RCC 7860 (cell line): ENCODE measurements at places on chromosomes 13 and 19.

- DNase-seq: no peak
Measured at GRCh38 chr19:45492627-45493470, 4.0 kb downstream of the RTN2 start.

DNA sequence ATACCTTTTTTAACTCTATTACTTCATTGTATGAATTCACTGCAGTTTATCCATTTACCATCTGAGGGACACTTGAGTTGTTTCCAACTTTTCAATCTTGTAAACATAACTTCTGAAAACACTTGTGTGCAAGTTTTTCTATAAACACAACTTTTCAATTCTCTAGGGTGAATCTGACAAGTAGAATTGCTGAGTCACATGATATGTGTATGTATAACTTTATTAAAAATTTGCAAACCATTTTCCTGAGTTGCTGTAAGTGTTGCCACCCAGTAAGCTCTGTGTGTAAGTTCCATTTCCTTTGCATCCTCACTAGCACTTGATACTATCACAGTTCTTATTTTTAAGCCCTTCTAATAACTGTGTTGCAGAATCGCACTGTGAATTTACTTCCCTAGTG lies 1415.6 kb upstream of the ATXN8OS start:
- DNase-seq: no peak

GRCh38 chr19:17902701-17903100 lies 30.1 kb upstream of the CCDC124 start:
- no peak for DNase-seq

- DNase-seq: no peak
Measured at GRCh38 chr19:16860118-16860517, 28.7 kb upstream of the F2RL3 start.

DNA sequence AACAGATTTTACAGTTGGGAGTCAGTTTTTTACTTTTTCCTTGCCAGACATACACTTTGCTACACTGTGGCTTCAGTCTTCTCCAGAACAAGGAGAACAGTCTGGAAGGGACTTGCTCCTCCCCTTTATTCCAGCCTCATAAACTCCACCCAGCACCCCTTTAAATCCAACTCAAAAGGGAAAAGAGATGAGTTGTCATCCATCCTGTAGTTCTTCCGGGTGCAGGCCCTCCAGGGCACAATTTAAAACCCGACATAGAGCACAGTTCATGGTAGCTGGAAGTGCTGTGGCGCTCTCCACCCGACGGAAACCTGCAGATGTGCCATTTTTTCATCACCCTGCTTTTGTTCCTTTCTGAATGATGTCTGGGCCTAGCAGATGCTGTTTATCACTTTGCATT lies 98.9 kb downstream of the ZAR1L start:
- no peak for DNase-seq

GRCh38 chr13:95902741-95903140 lies 150.5 kb downstream of the UGGT2 start:
- DNase-seq: no peak

DNA sequence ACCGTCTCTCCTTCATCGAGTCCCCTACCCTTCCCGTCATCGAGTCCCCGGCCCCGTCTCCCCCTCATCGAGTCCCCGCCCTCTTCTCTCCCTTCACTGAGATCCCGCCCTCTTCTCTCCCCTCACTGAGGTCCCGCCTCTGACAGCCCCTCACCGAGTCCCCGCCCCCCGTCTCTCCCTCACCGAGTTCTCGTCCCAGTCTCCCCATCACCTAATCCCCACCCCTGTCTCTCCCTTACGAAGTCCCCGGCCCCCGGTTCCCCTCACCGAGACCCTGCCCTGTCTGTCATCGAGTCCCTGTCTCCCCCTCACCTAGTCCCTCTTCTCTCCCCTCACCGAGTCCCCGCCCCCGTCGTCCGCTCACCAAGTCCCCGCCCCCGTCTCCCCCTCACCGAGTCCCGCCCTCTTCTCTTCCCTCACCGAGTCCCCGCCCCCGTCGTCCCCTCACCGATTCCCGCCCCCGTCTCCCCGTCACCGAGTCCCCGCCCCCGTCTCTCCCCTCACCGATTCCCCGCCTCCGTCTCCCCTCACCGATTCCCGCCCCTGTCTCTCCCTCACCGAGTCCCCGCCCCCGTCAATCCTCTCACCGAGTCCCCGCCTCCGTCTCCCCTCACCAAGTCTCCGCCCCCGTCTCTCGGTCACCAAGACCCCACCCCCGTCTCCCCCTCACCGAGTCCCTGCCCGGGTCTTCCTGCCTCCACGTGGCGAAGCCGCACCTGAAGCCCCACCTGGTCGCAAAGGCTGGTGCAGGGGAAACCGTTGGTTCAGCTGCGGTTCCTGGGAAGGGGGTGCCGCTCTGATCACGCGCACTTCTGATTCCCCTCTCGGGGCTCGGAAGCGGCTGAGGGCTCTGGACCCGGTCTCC lies 23.9 kb upstream of the ZNF846 start:
- DNase-seq: no peak

DNA sequence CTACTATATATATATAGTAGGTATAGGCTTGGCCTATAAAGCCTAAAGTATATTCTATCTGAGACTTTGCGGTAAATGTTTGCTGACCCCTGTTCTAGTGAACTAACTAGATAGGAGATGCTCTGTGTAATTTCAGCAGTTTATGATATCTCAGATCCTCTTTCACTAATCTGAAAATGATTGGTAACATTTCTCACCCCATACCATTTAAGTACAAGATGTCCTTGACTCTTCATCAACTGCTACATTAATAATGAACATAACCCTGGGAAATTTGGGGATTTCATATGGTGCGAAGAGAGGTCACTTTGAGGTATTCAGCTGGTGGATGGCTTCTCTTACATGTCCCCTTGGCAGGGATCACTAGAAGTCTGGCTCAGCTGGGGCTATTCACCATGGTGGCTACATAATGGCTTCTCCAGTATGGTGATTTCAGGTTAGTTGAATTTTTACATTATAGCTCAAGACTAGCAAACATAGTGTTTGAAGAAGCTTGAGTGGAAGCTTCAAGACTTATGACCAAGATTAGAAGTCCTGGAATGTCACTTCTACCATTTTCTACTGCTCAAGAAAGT lies 103.6 kb upstream of the MYCBP2 start:
- no peak for DNase-seq

GRCh38 chr13:65347420-65348030 lies 1882.6 kb downstream of the PCDH9 start:
- DNase-seq: no peak

DNA sequence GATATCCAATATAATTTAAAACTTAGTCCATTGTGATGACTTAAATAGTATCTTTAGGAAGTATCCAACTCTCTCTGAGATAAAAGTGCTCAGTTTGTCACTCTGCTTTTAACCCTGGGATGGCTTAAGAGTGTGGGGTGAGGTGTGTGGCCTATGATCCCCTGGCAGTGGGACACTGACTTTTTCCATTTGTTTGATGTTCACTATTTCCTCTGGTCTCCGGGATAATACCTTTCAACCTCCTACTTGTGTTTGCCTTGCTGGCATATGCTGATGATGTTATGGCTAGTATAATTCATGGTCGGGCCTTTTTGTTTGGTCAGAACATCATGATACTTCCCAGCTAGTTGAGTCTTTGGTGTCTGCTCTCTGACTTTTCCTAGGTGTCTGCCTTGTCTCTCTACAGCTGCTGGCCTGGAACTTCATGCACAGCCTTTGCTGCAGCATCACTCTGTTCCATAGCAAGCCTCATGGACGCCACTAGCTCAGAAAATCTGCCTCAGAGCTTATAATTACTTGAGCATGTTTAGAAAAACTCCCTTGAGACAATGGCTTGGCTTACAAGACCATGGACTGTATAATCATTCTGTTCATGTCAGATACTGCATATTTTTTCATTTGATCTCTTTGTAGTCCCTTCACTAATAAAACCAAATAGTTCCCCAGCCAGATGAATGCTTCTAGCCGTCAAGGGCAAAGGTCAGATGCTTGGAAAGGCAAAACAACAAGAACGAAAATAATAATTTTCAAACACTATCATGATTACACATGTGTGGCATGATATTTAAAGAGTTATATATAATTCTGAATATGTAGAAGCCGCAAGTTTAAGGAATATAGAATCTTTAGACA lies 75.2 kb downstream of the WDFY2 start:
- DNase-seq: no peak

GRCh38 chr13:38381890-38382289 lies 32.2 kb downstream of the UFM1 start:
- DNase-seq: no peak

DNA sequence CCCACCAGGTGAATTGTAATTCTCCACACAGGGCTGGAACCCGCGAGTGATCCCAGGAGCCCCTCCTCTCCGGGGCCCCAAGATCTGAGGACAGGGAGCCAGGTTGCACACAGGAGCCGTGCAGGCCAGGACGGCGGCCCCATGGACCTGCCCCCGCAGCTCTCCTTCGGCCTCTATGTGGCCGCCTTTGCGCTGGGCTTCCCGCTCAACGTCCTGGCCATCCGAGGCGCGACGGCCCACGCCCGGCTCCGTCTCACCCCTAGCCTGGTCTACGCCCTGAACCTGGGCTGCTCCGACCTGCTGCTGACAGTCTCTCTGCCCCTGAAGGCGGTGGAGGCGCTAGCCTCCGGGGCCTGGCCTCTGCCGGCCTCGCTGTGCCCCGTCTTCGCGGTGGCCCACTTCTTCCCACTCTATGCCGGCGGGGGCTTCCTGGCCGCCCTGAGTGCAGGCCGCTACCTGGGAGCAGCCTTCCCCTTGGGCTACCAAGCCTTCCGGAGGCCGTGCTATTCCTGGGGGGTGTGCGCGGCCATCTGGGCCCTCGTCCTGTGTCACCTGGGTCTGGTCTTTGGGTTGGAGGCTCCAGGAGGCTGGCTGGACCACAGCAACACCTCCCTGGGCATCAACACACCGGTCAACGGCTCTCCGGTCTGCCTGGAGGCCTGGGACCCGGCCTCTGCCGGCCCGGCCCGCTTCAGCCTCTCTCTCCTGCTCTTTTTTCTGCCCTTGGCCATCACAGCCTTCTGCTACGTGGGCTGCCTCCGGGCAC lies 3.9 kb downstream of the FFAR1 start:
- DNase-seq: no peak

GRCh38 chr19:13788991-13789390 lies 6.3 kb upstream of the ZSWIM4 start:
- no peak for DNase-seq

DNA sequence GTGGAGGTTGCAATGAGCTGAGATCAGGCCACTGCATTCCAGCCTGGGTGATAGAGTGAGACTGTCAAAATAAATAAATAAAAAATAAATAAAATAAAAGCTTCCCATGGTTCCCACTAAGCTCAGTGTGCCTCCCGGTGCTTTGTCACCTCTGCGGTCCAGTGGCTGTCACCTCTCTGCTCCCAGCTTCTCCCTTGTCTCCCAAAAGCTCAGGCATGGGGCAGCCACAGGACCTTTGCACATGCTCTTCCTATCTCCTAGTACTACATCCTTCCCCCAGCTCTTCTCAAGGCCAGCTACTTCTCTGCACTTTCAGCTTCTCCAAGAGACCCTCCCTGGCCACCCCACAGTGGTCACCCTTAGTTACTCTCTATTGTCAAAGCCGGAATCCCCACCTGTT lies 7.6 kb upstream of the MATK start:
- DNase-seq: no peak

DNA sequence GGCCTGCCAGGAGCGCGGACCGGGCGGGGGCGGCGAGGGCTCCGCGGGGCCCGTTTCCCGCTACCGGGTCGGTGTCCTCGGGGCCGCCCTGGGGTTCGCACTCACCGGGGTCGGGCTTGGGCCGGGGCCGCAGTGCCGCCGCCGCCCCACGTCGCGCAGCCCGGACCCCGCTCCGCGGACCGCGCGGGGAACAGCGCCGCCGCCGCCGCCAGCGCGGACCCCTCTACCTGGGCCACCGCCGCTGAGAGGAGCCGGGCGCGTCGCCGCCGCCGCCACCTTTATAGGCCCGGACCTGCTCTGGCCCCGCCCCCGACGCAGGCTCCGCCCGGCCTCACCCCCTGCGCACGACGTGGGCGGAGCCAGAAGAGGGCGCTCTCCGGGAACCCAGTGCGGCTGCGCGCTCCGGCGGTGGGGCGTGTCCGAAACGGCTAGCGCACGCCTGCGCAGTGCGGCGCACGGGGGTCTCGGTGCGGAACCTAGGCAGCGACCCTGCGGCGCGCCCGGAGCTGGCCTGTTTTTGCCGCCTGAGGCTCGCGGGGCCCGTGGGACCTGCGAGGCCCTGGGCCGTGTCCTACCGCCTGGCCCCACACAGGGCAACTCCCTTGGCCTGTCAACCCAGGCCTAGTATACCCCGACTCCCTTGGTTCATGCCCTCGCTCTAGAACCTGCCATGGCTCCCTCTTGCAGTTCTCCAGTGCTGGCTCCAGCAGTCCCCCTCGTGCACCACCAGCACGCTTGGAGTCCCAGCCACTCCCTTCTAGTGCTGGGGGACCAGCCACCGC lies at the start of gene MKNK2:
Gene MKNK2 (minus strand): TSS at position 254 of the 782 bp plus-strand sequence. CDS start 393 bp downstream, outside the sequence.
- DNase-seq: peak; percentile 78

DNA sequence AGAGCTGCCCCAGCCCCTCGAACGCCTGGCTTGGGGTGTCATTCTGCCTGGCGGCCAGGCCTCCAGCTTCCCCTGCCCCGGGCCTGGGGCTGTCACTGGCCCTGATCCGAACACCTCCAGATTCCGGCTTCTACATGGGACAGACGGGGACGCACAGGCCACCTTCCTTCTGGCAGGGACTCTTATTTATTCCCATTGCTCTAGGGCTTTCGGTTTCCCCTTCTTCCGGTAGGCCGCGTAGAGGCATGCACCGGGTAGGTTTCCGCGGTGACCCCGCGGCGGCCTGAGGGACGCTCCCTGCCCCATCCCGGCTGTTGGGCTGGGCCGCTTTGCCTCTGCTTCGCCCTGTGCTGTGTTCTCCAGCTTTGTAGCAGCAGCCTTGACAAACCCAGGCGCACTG lies 28.2 kb downstream of the CERS1 start:
- DNase-seq: no peak

GRCh38 chr19:2532252-2533071 lies 56.5 kb downstream of the GADD45B start:
- DNase-seq: peak; percentile 82

GRCh38 chr19:30841934-30842333 lies 469.8 kb downstream of the ZNF536 start:
- DNase-seq: no peak

GRCh38 chr13:98775844-98776598 lies 23.5 kb upstream of the SLC15A1 start:
- DNase-seq: peak; percentile 79

- DNase-seq: no peak
Measured at GRCh38 chr13:29782798-29783197, 67.6 kb downstream of the UBL3 start.

DNA sequence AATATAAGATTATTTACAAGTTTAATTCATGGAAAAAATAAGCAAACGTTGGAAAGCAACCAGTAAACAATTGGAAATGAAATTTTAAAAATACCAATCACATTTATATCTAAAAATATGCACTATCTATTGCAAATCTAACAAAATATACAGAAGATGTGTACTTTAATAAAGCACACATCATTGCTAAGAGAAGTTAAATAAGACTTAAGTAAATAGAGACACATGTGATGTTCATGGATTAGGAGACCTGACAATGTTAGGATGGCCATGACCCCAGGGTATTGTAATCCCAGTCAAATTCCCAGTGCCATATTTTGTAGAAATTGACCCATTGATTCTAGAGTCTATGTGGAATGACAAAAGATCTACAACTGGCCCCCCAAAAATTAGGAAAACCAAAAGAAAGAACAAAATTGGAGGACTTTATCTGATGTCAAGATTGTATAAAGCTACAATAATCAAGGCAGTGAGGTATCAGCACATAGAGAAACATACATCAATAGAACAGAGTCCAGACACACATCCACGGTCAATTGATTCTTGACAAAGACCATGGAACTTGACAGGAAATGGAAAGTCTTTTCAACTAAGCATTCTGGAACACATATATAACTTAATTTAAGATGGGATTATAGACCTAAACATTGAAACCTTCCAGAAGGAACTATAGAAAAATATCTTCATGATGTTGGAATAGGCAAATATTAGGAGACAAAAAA lies 90.8 kb upstream of the USP29 start:
- DNase-seq: no peak

GRCh38 chr13:27953676-27954405 lies 15.3 kb downstream of the CDX2 start:
- no peak for DNase-seq
